Suprapubic skin (tissue), 4 donors: ENCODE measurements at places on chromosomes 6 and 20.

DNA sequence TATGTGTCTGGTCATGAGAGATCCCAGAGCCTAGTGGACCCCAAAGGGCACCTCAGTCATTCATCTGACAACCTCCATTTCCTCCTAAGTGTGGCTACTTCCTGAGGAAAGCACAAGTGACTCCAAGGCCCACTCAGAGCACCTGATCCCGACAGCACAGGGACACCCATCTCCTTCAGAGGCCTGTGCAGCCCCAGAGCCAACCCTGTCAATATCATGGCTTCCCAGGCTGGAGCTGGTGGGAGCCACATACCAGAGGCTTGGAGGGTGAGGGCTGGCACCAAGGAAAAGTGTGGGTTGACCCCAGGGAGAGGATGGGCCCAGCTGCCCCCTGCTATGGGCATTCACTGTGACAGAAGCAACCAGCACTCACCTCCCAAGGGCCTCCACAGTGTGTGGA is 117.3 kb downstream of the PSMB1 start:
- DNase-seq = no peak

DNA sequence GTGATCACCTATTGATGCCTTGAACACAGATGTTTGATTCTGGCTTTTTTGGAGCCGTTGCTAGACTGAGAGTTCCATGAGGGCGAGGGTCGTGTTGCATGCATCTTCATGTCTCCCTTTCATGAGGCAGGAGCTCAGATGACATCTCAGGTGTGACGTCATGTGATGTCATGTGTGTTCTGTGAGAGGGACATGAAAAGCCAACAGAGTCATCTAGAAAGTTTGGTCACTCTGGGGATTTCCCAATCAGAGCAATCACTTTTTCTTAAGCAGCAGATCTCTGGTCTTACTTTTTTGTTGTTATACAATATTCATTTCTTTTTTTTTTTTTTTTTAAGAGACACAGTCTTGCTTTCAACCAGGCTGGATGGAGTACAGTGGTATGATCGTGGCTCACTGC is 411.8 kb downstream of the PREX1 start:
- DNase-seq = no peak

DNA sequence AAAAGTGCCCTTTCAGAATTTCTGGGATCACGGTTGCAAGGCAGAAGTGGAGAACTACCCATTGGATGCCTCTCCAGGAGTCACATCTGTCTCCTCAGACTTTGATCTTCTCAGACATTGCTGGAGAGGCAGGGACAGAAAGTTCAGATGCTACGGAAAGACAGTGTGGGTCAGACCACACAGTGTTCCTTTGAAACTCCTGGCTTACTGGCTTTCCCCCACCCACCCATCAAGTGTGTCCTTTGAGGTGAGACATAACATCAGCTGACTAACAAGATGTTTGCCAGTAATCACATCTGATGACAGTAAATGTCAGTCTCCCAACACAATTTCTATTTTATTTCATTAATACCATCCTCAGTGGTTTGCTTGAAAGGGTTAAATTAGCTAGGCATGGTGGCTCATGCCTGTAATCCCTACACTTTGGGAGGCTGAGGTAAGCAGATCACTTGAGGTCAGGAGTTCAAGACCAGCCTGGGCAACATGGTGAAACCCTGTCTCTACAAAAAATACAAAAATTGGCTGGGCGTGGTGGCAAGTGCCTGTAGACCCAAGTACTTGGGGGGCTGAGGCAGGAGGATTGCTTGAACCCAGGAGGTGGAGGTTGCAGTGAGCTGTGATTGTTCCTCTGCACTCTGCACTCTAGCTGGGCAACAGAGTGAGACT is 67.2 kb upstream of the SNX9 start:
- DNase-seq = no peak

- DNase-seq = peak; percentile 76
Observed at GRCh38 chr6:168225471-168225911, 94.1 kb downstream of the DACT2 start.

GRCh38 chr6:117396228-117396627 is 29.5 kb downstream of the ROS1 start:
- no peak for DNase-seq

DNA sequence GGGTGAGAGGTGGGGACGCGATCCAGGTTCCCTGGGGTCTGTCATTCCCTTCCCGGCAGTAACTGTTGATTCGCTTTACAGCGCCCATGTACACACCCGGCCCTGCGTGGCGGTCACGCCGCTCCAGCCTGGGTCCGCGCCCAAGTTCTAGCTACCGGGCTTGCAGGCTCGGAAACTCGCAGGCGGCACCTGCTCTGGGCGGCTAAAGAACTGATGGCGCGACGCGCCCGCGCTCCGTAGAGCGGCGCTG is 1.4 kb upstream of the POU3F2 start:
- DNase-seq = peak; percentile 77

GRCh38 chr20:37194621-37195417 is 15.5 kb upstream of the MROH8 start:
- DNase-seq = no peak

DNA sequence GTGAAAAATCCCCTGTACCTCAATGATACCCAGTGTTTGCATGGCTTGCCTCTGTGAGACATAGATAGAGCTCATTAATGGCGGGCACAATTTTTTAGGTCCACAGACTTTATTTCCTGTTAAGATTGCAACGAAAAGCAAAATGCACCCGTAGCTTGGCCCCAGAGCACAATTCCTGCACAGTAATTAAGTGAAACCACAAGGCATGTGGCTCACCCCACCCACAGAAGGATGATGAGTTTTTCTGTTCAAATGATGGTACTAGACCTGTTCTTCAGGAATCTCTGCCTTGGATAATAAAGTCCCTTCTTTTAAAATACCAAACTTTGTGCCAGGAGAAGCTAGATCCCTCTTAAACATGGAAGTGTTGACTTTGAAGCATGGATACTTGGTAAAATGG is 738.1 kb downstream of the QKI start:
- no peak for DNase-seq

- no peak for DNase-seq
Observed at GRCh38 chr6:167102318-167102717, 20.6 kb upstream of the CCR6 start.

DNA sequence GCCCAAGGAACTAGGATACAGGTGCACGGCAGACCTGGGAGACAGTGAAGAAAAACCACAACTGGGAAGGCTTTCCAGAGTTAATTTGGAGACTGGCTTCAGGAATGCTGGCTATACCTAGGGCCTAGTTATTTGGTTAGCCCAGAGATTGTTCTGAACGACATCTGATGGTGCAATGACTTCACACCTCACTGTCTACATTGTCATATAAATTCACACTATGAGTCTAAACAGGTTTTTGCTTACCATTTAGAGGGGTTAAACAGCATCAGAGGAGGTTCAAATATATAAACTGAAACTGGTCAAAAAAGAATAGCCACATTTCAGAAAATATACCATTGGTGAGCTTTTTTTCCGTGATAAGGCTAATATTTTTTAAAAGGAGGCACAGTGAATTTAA is 16.7 kb downstream of the UBE2V1 start:
- no peak for DNase-seq

GRCh38 chr6:56863366-56863765 is 91.5 kb upstream of the BEND6 start:
- DNase-seq = no peak

DNA sequence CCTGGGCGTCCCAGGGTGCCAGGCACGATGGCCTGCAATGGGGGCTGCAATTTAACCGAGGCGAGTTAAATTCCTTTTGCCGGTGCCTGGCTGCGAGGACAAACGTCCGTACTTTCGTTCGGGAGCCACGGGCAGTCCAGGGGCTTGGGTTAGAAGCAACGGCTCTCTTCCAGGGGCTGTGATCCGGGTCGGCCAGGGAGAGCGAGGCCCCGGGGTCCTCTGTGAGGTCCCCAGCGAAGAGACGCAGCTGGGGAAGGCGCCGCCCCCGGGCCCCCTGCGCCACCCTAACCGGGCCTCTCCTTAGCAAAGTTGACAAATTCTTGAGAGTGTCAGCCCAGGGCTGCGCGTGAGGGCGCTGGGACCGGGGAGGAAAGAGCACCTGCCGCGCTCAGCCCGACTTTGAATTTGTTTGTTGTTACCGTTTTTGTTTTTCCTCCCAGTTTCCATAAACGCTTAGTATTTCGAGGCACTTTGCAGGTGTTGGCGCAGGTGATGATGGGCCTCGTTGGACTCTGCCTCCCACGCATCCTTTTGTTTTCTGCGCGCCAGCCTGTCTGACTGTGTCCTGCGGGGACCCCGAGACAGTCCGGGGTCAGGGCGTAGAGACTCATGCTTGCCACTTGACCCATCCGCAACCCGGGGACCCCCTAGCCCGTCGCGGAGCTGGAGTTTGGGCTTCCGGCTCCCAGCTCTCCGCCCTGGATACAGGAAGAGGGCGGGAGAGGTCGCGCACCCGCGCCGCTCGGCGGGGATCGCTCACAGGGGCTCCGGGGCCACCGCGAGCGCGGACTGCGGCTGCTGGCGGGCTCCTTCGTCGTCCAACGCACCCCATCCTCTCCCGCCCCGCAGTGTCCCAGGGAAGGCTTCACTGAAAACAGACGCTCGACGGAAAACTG is 5.8 kb downstream of the OLIG3 start:
- DNase-seq = no peak

- DNase-seq = no peak
Observed at GRCh38 chr6:144104488-144104887, 9.1 kb upstream of the SF3B5 start.

DNA sequence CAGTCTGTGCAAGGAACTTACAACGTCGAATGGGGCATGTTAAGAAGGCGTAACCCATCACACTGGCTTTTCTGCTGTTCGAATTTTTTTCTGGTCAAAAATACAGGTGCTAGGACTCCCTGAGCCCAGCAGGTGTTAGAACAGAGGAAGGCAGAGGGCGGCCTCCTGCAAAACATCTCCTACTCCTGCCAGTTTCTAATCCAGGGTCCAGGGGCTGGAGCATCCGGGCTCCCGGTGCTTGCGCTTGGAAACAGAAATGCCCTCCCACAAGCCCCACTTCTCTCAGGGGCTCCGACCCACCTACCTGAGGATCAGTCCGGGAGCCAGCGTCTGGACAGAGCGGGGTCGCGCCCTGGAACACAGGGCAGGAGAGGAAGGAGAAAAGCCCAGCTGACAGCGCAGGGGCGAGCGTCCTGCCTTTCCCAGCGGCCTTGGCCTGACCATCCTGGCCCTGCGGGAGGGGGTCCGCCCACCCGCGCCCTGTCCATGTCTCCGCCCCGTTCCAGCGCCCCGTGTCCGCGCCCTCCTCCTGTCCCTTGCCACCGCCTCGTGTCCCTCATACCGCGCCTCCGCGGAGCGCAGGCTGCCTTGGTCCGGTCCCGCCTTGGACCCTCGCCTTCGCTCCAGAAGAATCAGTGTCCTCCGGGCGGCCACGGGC is 14.8 kb upstream of the LPA start:
- no peak for DNase-seq

DNA sequence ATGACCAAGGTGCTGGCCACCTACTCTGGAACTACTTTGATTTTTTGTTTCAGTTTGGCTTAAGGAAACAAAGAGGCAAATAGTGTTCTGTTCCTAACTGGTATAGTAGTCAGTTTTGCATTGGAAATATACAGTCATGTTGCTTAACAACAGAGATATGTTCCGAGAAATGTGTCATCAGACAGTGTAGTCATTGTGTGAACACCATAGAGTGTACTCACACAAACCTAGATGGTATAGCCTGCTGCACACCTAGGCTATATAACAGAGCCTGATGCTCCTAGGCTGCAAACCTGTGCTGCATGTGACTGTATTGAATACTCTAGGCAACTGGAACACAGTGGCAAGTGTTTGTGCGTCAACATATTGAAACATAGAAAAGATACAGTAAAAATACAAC is 80.4 kb downstream of the ARID1B start:
- DNase-seq = no peak

DNA sequence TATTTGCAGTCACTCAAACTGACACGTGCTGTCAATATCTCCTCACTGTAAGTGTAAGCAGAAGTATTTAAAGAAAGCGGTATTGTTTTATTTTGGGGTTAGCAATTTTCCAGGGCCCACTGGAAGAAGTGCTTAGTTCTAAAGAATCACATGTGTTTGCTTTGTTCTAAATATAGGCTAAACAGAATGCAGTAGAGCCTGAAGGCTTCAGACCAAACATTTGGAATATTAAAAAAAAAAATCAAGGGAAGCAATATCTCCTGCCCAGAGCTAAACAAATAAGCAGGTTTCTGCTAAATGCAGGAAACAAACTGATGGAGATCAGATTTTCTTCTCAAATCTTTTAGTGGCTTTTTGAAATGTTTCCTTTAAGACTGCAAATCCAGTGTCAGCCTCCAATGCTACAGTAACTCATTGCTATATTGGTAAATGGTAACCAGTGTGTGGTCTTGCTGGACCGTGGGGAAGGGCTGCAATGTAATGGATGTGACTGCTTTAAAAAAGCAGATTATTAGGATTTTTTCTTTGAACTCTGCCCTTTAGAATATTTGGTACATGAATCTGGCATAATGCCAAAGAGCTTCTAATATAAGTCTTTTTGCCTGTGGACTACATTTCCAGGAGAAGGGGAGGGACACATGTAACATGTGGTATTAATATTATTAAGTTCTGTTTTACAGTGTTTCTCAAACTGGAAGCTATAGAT is 317.1 kb upstream of the FERMT1 start:
- DNase-seq = no peak

- no peak for DNase-seq
Observed at GRCh38 chr6:76435174-76435573, 362.7 kb upstream of the IMPG1 start.

DNA sequence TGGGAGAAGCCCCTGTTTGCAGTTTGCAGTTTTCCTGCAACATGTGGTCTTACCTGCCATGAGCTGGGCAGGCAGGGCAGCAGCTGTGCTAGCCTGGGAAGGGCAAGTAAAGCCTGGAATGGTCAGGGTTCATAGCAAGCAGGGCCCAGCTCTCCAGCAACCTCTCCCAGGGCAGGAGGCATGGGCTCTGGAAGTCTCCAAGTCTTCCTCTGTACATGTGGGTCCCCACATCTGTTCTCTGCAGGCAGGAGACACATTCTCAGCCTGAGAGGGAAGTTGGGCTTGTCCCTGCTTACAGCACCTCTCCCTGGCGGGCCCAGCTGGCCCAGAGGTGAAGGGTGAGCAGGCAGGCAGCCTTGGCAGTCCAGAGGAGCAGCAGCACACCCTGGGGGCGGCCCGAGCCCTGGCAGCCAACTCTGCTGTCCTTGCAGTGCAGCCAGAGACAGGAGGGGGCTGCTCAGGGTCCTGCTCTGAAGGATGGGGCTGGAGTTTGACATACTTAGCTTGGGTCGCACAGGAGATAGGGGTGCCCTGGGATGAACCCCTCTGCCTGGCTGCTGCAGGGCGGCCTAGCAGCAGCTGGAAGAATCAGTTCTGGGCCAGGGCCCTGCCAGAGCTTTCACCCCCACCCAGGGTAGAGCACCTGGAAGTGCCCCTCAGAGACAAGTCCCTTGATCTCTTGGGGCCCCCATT is 176.0 kb downstream of the MRPL14 start:
- DNase-seq = no peak

GRCh38 chr6:160305926-160306713 is 42.1 kb upstream of the SLC22A3 start:
- no peak for DNase-seq

- DNase-seq = peak; percentile 75
Observed at GRCh38 chr20:40497899-40498691, 190.9 kb downstream of the MAFB start.

DNA sequence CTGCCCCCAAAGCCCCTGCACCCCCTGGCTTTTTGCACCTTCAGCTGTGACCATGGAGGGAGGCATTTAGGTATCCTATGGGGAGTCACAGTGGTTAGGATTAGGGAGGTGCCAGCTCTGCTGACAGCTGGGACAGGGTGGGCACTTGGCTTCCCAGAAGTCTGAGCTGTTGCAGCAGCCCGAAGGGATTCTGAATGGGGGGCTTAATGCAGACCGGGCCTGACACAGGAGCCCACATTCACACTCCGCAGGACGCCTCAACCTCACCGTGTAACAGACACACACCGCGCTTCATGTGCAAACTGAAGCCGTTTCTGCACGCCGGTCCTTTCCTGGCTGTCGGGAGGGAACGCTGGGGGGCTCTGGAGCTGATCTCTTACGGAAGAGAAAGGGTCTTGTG is 1.9 kb downstream of the EBF4 start:
- peak; percentile 38 for DNase-seq
